ENCODE measurements at places on chromosomes 5 and 9.
A peak's percentile ranks its signal among the peaks of the same experiment; 100 is the strongest.

DNA sequence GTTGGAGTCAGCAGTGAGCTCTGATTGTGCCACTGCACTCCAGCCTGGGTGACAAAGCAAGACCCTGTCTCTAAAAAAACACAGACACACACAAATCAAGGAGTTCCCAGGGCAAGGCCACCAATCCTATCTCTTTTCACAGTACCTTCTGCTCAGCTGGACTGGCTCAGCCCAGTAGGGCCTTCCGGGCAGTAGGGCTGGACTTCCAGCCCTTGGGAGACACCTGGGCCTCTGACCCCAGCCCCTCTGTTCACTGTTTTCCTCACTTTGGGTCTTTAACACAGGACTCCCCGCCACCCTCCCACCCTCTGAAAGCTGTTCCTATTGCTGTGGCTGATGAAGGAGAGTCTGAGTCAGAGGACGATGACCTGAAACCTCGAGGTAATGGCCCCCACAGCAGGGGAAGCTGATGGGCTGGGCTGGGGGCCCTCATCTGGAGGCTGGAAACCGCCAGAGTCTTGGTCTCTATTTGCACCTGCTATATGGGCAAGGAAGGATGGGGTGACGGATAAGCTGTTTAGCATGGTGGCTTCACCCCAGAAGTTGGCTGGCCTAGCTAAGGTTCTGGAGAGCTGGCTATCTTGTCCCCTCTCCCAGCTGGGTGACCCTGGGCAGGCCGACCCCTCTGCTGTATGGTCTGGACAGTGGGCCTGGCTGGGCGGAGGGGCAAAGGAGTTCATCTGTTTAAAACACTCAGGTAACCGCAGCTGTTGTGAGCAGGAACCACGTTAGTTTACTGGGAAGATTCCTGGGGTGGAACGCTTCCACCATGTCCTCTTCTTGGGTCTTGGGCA, 25.6 kb downstream of the USP20 start:
- H3K36me3 ChIP-seq, result peaks cover 13% of the 10 kb centered on the region
- peak overlapping the region; percentile 43 for H3K27ac ChIP-seq
- no peaks in the 10 kb centered on the region for H3K27me3 ChIP-seq
- H3K4me3 ChIP-seq, result peak overlapping the region; percentile 38
- DNase-seq, result no peak

GRCh38 chr5:106020894-106021293, 1649.8 kb downstream of the EFNA5 start:
- no peak overlapping the region for H3K4me3 ChIP-seq
- no peaks in the 10 kb centered on the region for H3K27me3 ChIP-seq
- no peaks in the 10 kb centered on the region for H3K36me3 ChIP-seq
- no peak for DNase-seq
- H3K4me1 ChIP-seq, result no peaks in the 10 kb centered on the region

DNA sequence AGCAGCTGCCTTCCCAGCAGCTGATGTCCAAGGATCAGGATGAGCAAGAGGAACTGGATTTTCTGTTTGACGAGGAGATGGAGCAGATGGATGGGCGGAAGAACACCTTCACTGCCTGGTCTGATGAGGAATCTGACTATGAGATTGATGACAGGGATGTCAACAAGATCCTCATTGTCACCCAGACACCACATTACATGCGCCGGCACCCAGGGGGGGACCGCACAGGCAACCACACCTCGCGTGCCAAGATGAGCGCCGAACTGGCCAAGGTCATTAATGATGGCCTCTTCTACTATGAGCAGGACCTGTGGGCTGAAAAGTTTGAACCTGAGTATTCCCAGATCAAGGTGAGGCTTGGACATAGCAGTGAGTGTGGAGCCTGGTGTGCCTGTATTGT, 46.9 kb downstream of the LARP1 start:
- H3K27ac ChIP-seq, result no peak overlapping the region
- no peak for DNase-seq
- H3K4me1 ChIP-seq, result no peaks in the 10 kb centered on the region
- no peak overlapping the region for H3K4me3 ChIP-seq
- H3K27me3 ChIP-seq, result no peaks in the 10 kb centered on the region

DNA sequence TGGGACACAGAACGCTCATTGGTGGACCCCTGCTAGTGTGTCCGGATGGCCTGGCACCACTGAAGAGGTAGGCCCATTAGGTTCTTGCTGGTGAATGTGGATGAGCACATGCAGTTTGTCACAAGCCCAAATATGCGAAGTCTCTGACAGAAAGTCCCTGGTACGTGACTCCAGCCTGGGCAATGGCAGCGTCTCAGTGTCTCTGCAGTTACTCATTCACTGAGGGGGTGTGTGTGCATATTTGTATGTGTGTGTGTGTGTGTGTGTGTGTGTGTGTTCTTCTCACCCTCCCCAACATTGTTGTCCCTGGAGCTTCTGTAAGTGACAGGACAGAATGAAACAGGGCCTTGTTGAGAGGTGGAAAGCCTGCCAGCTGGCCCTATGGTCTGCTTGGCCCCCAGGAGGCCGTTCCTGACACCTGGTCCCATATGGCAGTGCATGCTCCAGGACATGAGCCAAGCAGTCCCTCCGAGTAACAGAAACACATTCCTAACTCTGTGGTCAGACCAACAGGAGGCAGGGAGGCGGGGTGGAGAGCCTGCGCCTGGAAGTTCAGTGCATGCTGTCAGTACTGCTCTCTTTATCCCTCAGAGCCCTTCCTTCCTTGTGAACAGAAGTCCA, 169.9 kb downstream of the SLC28A3 start:
- peaks cover 1% of the 10 kb centered on the region for H3K27me3 ChIP-seq
- H3K4me3 ChIP-seq, result no peak overlapping the region
- H3K36me3 ChIP-seq, result no peaks in the 10 kb centered on the region
- DNase-seq, result no peak

DNA sequence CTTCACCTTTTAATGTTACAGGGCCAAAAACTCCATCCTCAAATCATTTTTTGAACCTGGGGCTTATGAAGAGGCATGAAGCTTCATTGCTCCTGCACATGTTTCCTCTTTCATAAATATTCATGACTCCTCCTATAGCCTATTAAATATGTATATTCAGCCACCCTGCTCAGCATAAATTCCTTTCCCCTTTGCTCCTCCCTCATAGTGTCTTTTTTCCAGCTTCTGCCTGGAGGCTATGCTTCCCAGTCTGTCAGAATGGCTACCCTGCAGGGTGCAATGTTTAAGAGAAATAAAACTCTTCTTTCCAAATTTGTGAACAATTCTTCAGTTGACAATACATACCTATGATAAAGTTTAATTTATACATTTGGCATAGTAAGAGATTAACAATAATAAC, 1082.9 kb upstream of the CDH18 start:
- no peak for DNase-seq
- no peaks in the 10 kb centered on the region for H3K4me1 ChIP-seq
- H3K27ac ChIP-seq, result no peak overlapping the region
- H3K36me3 ChIP-seq, result no peaks in the 10 kb centered on the region

- no peak for DNase-seq
- H3K4me3 ChIP-seq, result no peak overlapping the region
- no peaks in the 10 kb centered on the region for H3K27me3 ChIP-seq
- H3K4me1 ChIP-seq, result no peaks in the 10 kb centered on the region
- no peak overlapping the region for H3K27ac ChIP-seq
These were observed 338.1 kb downstream of the ARL15 start for GRCh38 chr5:53972314-53972713.

DNA sequence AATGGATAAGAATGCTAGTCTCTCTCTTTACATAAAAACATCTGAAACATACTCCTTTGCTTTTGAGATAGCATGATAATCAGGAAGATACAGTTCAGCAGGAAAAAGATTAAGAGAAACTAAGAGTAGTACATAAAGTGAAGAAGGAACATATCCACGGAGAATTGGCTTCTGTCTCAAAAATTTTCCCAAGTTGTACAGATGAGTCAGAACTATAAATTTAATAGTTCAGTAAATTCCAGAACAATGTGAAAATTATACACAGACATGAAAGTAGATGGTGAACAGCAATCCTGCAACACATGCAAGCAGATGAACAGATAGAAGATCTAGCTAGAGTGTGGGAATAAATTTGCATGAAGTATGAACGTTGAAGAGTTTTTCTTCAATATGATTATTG, 691.4 kb upstream of the RIOK2 start:
- H3K27ac ChIP-seq, result no peak overlapping the region
- no peaks in the 10 kb centered on the region for H3K4me1 ChIP-seq
- no peak overlapping the region for H3K4me3 ChIP-seq
- no peak for DNase-seq

DNA sequence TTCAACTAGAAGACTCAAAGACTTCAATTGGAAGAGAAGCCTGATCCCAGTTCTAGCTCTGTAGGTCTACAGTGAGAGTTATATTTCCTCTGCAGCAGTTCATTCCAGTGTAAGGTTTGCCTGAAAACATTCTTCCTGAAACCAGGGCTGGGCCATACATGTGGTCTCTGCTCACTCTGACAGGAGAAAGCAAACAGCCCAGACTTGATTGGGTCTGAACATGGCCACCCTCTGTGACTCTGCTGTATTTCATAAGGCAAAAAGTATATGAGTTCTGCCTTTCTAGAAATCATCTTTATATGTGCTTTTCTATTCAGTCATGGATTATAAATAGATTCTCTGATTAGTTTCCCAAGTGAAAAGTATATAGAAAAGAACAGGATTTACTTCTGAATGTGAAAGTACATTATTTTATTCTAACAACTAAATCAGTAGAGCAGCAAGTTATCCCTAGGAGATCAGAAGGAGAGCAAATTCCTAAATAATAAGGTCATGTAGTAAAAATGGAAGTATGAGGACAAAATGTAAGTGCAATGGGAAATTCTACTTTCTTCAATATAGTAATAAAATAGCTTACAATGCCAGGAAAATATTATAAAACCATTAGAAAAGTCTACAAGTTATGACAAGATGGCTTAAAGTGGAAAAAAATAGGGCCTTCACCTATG, 144.3 kb downstream of the EFNA5 start:
- H3K36me3 ChIP-seq, result no peaks in the 10 kb centered on the region
- no peak for DNase-seq
- no peaks in the 10 kb centered on the region for H3K4me1 ChIP-seq
- no peak overlapping the region for H3K4me3 ChIP-seq
- no peak overlapping the region for H3K27ac ChIP-seq

GRCh38 chr5:115873392-115873791, 31.7 kb downstream of the AP3S1 start:
- DNase-seq, result no peak
- no peak overlapping the region for H3K27ac ChIP-seq
- H3K36me3 ChIP-seq, result peaks cover 12% of the 10 kb centered on the region

- no peaks in the 10 kb centered on the region for H3K36me3 ChIP-seq
- H3K27me3 ChIP-seq, result no peaks in the 10 kb centered on the region
- no peak overlapping the region for H3K4me3 ChIP-seq
- no peak overlapping the region for H3K27ac ChIP-seq
- DNase-seq, result no peak
These were observed 347.5 kb downstream of the SEMA5A start for GRCh38 chr5:9198394-9198793.

GRCh38 chr9:105458404-105458803, 10.6 kb downstream of the FSD1L start:
- H3K4me1 ChIP-seq, result no peaks in the 10 kb centered on the region
- H3K27ac ChIP-seq, result no peak overlapping the region
- no peak overlapping the region for H3K4me3 ChIP-seq
- peak; percentile 21 for DNase-seq

DNA sequence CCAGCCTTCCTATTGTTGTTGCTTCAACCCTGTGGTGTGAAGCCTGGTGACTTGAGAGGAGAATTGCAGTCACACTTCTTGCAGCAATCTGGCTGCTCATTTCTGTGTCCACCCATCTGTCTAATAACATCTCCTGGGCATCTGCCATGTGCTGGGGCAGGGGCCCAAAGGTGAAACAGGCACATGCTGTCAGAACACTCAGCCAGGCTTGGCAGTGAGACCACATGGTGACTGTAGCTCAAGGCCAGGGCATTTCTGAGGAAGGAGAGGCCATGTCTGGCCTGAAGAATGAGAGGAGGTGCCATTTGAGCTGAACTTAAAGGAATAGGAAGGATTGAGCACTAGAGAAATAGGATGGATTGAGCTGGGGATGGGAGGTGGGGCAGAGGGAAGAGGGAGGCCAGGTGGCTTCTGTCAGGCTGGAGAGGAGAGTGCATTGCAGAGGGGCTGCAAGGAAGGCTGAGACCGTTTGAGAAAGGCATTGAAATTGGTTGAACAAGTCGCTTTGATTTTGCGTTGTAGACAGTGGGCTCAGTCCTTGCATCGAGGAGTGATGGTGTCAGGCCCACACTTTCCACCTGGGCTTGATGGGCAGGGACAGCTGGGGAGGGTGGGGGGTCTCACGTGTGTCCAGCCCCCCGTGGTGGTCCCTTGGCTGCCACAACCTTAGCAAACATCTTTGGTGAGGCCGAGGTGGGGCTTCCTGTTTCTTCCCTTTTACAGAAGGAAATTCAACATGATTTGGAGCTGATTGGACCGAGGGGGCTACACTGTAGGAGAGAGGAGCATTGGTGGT, 222.4 kb downstream of the CACNA1B start:
- H3K27me3 ChIP-seq, result no peaks in the 10 kb centered on the region
- no peak overlapping the region for H3K27ac ChIP-seq
- DNase-seq, result no peak
- H3K4me3 ChIP-seq, result no peak overlapping the region

Data from common myeloid progenitor, CD34-positive (primary cell).